ENCODE measurements at places on chromosomes 1 and 21.

DNA sequence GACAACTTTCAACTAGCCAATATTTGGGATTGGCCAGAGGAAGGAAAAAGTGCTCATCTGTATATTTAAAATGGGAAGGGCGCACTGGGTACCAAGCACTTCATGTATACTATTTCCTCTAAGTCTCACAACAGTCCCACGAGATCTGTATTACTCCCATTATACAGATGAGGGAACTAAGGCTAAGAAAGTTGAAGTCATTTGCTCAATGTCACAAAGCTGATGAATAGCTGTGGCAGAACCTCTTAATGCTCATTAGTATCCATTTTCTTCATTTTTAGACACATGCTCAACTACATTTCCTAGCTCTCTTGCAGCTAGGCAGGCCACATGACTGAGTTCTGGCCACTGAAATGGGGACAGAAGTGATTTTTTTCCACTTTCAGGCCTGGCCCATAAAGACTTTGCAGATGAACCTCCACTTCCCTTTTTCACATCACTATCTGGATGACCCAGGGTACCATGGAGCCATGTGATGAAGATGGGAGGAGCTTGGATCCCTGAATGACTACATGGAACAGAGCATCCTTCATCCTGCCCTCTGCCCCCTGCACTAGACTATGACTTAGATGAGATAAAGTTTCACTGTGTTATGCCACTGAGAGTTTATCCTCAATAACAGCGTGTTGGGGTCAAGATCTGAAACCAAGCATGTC is 31.8 kb downstream of the ATF3 start:
- DNase-seq = no peak

GRCh38 chr1:19988267-19989006 is 9.0 kb upstream of the PLA2G2A start:
- DNase-seq = no peak

- DNase-seq = no peak
These were observed 228.2 kb downstream of the COP1 start for GRCh38 chr1:175978926-175979325.

- no peak for DNase-seq
These were observed 30.1 kb downstream of the SZT2 start for GRCh38 chr1:43419627-43420425.

DNA sequence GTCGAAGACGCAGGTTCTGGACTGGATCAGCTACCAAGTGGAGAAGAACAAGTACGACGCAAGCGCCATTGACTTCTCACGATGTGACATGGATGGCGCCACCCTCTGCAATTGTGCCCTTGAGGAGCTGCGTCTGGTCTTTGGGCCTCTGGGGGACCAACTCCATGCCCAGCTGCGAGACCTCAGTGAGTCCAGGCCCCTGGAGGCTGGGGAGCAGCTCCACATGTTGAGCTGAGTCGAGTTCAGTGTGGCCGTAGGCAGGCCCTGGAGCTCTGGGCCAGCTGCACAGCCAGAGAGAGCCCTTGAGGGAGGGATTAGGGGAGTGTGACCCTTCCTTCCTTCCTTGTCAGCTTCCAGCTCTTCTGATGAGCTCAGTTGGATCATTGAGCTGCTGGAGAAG is 1.6 kb downstream of the ELF3 start:
- no peak for DNase-seq

DNA sequence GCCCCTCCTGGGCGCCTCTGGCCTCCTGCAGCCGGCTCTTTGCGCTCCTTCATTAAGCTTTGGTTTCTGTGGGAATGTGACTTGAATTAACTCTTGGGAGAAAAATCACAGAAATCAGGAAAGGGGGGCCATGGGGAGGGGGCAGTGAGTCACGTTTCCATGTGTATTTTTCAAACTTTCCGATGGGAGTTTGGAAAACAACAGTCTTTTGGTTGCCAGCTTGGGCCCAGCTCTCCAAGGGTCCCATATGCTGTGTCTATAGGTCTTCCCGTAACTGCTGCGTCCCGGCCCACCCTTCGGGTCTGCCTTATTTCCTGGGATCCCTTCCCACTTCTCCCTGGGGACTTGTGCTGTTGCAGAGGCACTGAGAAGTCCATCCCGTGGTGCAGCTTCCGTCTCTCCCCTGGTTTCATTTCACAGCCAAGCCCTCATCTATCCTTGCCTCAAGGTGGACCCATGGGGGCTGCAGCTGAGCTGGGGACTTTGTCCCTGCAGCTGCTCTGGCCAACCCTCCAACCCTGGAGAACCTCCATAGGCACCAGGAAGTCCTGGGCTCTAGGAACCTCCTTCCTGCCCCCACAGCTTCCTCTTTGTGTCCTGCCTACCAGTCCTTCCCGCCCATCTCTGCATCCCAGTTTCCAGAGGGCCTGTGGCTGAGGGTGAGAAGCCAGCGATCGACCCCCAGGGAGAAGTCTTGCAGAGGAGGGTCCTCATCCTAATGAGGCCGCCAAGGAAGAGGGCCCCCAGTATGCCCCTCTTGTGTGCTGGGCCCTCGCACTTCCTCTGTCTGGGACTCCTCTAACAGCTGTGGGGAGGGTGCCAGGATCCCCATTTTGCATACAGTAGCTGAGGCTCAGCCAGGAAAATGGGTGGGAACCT is 11.6 kb upstream of the LMNA start:
- DNase-seq = no peak

GRCh38 chr1:8374812-8375211 is 56.9 kb downstream of the SLC45A1 start:
- DNase-seq = no peak

- DNase-seq = no peak
These were observed 674.3 kb downstream of the BRINP3 start for GRCh38 chr1:189803364-189803763.

- DNase-seq = no peak
These were observed 27.8 kb downstream of the NTPCR start for GRCh38 chr1:232978091-232978634.

DNA sequence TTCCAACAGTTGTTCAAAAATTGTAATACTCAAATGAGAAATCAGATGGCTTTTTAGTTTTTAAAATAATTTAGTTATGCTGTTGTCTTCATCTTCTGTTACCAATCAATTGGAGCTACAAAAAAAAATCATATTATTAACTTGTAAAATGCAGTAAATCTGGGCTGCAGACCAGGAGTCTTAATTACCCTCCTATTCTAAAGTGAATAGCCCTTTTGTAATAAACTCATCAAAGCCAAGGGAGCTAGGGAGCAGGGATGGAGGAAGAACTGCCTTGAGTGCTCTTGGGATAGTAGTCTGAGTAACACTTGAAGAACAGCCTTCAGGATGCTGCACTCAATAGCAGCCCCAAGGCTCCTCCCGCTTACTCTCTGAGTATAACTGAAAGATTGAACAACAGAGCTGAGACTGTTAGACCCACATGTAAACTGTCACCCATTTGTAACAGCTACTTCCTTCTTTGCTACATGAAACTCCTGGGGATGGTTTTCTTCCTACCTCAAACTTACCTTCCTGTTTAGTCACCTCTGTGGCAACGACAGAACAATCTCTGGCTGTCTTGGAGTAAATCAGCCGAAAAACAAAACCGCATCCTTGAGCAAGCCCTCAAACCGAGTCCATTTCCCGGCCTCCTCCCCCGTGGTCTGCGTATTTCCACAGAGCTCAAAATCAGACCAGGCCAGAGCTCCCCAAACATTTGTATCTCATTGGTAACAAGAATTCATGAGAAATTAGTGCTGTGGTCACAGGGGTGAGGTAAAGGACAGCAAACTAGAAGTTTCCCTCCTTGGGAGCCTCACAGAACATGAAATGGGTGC is 55.9 kb downstream of the CD58 start:
- DNase-seq = peak; percentile 46

GRCh38 chr1:234748713-234749112 is 138.7 kb upstream of the IRF2BP2 start:
- DNase-seq = no peak

DNA sequence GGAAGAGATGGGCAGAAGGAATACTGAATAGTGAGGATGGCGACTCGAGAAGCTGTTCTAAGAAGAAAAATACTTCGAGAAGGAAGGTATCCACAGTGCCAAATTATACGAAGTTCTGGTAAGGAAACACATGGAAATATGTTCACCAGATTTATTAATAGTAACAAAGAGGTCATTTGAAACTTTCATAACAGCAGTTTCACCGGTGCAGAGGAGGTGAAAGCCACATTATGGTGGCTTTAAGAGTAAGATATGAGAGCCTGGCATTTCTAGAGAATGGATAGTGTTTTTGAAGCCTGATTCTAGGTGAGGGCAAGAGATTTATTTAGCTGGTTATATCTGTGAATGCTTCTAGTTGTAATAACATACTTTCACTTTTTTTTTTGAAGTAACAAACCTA is 56.2 kb downstream of the DPYD start:
- no peak for DNase-seq

GRCh38 chr1:62224182-62224581 is 29.5 kb downstream of the L1TD1 start:
- DNase-seq = no peak

- peak; percentile 11 for DNase-seq
These were observed 568 bp downstream of the TRIM45 start for GRCh38 chr1:117120774-117121588.

DNA sequence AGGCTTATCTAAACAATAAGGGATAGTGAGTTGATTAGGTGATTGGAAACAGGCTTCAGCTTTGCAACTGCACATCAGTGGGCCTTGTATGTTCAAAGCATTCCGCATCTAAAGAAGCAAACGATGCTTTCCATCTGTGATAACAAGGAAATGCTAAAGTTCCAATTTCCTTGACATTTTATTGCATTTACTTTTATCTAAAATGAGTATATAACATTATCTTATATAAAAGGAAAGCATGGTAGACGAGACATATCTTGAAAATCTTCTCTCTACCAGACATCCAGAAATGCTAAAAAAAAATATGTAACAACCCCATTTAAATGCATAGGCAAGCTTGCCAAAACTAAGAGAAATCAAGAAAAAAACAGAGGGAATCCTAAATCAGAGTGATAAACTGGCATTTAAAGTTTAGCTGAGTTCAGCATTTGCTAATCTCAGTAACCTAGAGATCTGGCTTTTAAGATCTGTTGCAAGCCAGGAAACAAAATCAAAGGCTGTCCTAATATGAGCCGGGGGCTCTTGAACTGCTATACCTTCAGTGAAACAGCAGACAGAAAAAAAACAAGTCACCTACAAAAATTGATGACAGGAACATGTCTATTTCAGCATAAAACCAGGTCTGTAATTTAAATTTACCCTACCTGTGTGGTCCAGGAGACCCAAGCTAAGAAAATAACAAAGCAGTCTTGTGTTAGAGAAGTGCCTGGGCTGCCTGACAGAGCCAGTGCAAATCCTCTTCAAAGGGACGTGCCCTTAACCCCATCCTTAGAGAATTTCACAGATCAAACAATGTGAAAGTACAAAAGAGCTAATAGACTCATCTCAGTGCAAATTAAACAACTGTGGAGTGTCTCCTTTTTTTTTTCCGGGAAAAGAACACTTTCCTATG is 3.1 kb upstream of the RGS13 start:
- no peak for DNase-seq

DNA sequence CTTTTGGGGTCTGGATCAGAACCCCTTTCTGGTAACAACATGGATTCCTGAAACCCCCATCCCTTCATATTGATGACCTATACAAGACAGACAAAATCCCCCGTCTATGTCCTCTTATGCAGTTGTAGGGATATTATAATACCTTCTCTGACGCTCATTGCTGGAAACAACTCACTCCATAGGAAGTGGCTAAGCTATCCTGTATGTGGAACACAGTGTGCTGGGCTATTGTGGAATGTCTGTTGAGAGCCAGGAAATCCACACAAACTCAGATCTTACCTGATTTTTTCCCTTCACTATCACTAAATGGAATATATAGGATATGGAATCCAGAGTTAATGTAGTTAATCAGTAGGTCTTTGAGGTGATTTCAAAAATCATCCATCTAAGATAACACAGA is 17.7 kb upstream of the PIK3R3 start:
- no peak for DNase-seq

- DNase-seq = no peak
These were observed 23.0 kb upstream of the KCNJ6 start for GRCh38 chr21:37939251-37939650.

DNA sequence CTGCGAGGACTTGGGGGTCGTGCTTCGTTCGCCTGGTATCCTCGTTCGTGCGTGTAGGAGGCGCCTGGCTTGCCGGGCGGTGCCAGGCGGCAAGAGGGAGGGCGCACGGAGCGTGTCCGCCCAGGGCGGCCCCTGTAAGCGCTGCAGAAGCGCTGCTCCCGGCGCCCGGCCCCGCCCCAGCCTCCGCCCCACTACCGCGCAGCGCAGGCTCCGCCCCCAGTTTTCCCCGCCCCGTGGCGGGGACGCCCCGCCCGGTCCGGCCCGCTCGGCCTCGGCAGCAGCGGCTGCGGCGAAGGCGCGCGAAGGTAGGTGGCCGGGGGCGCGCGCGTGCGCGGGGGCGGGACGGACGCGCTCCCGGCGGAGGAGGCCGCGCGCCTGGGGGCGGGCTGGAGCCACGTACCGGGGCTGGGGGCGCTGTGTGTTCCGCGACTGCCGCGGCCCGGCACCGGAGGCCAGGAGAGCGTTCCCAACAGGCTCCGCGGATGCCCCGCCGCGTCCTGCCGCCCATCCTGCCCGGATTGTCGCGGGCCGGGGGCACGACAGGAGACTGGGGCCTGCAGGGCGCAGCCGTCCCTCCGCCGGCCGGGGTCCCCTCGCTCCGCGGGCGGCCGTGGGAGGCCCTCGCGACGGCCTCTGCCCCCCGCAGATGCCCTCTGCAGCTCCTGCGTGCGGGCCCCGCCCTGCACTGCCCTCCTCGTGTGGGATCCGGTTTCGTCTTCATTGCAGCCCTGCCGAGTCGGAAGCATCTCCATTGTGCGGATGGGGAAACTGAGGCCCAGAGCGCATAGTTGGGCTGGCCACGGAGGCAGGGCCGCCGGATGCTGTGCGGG is 7.7 kb upstream of the CROCC start:
- DNase-seq = peak; percentile 95

DNA sequence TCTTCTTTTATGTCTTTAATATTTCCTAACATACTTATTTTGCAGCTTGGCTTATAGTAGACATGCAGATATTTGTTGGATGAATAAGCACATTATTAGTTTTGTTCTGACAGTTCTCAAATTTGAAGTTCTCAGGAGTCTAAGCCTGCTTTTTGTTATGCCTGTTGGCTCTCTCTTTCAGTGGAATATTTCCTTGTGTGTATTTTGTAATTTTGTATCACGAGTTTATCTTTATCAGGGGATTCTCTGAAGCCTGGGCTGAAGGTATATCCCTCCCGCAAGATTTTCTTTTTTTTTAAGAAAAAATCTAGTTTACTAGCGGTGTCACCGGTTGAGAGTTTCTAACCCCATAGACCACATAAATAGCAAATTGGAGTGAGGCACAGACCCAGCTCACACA is 105.9 kb downstream of the RGL1 start:
- DNase-seq = no peak

- DNase-seq = no peak
These were observed 106.6 kb downstream of the NR5A2 start for GRCh38 chr1:200134116-200134515.

GRCh38 chr1:192115000-192115399 is 43.3 kb upstream of the RGS18 start:
- no peak for DNase-seq

- DNase-seq = no peak
These were observed 68.0 kb upstream of the WDR26 start for GRCh38 chr1:224502459-224503160.

DNA sequence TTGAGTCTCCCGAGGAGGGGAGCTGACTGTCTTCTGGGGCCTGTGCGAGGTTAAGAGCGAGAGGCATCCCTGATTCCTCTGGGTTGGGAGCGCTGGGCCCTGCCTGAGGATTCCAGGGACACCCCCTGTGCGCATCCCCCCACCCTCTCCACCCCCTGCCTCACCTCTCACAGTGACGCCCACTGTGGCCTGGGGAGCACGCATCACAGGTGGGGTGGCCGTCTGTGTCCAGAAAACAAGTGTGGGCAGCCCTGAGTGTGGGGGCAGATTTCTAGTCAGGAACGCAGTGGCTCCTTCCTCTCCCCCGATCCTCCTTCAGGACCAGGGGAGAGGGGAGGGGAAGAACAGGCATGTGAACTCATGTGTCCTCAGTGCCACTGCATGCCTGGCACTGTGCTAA is 61.7 kb downstream of the LDLRAD2 start:
- no peak for DNase-seq

All from CD4-positive, CD25-positive, alpha-beta regulatory T cell (primary cell).